GM20000 (cell line): ENCODE measurements at places on chromosomes 7 and 10.

- no peak for DNase-seq
Measured at GRCh38 chr10:3180355-3181025, 7.9 kb upstream of the PITRM1 start.

GRCh38 chr7:2522780-2523433, 3.3 kb downstream of the LFNG start:
- DNase-seq: no peak

GRCh38 chr7:25559581-25560367, 331.5 kb upstream of the NPVF start:
- DNase-seq: no peak

DNA sequence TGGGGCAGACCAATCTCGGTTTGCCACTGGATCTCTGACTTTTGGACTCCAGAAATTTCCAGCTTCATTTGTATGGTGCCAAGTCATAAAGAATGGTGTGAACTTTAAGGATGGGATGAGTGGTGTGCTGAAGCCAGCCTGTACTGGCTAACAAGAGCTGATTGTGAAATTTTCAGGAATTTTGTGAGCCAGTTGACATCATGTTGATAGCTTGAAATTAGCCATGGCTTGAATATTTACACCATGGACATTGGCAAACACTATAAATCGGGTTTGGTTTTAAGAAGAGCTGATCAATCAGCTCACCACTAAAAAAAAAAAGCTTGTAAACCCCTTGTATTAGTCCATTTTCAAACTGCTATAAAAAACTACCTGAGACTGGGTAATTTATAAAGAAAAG, 14.1 kb upstream of the MYH16 start:
- DNase-seq: no peak

GRCh38 chr10:103168438-103168837, 24.6 kb downstream of the NT5C2 start:
- no peak for DNase-seq

DNA sequence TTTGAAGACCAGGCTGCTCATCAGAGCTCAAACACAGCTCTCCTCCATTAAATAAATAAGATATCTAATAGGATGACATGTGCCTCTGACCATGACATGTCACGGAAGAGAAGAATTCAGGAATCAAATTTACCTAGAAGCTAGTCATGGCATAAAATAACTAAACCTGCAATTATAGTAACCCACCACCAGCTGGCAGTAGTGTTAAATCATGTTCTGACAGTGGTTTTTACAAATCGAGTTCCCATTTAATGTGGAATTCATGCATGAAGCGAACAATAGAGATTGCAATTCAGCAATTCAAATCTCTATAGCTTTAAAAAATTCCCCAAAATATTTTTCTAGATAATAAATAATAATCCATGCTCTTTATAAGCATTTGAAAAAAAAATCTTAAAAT, 74.6 kb upstream of the IKZF1 start:
- DNase-seq: no peak

DNA sequence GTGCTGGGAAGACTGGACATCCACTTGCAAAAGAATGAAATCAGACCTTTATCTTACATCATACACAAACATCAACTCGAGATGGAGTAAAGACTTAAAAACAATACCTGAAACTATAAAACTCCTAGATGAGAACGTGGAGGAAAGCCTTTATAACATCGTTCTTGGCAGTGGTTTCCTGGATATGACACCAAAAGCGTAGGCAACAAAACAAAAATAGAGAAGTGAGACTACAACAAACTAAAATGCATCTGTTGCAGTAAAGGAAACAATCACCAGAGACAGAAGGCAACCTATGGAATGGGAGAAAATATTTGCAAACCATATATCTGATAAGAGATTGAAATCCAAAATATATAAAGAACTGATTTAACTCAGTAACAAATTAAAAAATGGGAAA, 33.3 kb downstream of the CC2D2B start:
- DNase-seq: no peak

DNA sequence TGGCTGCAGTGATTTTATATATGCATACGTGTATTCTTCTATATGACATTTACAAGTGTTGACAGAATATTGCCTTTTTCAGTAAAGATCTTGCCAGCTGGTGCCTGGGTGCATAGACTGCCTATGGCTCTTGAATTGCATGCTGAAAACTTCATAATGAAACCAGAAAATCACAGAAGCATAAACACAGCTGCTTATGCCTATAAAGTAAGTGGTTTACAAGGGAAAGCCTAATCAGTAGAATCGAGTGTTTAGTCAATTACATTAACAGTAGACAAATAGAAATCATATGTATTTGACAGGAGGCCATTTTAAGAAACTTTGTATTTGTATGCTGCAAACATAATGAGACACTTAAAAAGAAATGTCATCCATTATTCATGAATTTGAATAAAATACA, 82.5 kb downstream of the TMEM168 start:
- no peak for DNase-seq

GRCh38 chr10:34607894-34608293, 207.2 kb downstream of the PARD3 start:
- no peak for DNase-seq

- DNase-seq: no peak
Measured at GRCh38 chr7:149468208-149468607, 7.3 kb upstream of the ZNF777 start.

- peak; percentile 82 for DNase-seq
Measured at GRCh38 chr10:114825513-114826253, 4.1 kb downstream of the FHIP2A start.

- DNase-seq: no peak
Measured at GRCh38 chr7:42831006-42831717, 80.7 kb downstream of the C7orf25 start.

GRCh38 chr10:121540732-121541395, 57.4 kb downstream of the FGFR2 start:
- no peak for DNase-seq

DNA sequence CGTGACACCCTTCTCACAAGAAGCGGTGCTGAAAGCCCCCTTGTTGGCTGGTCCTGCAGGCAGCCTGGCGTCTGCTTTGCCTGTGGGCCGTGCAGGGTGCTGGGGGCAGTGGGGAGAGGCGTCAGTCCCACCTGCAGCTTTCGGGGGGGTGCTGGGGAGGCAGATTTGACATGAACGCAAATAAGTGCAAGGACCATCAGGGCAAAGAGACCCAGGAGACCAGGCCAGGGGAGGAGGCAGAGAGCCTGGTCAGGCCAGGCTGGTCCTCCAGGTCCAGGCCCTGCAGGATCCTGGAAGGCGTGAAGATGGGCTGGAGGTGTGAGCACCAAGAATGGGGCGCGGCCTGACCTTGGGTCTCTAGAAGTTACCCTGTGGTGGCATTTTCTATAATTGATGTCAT, 81.6 kb downstream of the MGMT start:
- no peak for DNase-seq

DNA sequence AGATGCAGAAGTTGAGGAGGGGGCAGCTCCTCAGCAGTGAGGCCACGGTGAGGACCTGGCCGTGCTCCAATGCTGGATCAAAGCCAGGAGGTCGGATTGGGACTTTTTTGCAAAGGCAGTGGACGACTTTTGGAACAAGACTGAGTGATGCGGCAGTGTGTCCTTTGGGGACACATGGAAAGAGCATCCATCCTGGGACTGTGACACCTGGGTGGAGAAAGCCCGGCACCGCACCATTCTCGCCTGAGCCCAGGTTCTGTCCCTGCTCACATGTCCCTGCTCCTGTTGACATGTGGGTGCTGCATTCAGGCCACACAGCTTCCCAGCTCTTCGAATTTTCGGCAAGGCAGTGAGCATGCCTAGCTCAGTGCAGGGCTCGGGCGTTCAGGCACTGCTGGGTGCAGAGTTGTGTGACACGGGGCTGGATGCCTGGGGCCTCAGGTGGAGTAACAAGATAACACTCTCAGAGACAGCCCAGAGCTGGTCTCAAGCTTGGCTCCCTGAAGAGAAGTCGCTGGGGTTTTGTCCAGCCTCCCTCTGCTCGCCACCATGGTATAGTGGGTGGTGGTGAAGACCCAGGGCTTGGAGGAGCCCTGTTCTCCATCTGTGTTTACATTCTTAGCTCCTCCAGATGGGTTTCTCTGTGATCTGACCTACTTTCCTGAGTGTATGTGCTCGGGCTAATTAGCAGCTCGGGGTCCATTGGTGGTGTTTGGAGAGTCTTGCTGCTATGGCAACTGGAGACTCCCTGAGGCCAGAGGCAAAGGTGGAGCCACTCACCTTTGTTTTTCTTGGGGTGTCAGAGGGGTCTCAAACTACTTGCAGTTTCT, 111.7 kb upstream of the BTBD16 start:
- no peak for DNase-seq

GRCh38 chr7:32809347-32809746, 82.2 kb downstream of the KBTBD2 start:
- DNase-seq: no peak

GRCh38 chr7:157872447-157872846, 535.6 kb downstream of the DNAJB6 start:
- DNase-seq: no peak

- peak; percentile 55 for DNase-seq
Measured at GRCh38 chr7:69739190-69739589, 140.9 kb downstream of the AUTS2 start.

- no peak for DNase-seq
Measured at GRCh38 chr10:119748871-119749270, 23.0 kb downstream of the INPP5F start.

DNA sequence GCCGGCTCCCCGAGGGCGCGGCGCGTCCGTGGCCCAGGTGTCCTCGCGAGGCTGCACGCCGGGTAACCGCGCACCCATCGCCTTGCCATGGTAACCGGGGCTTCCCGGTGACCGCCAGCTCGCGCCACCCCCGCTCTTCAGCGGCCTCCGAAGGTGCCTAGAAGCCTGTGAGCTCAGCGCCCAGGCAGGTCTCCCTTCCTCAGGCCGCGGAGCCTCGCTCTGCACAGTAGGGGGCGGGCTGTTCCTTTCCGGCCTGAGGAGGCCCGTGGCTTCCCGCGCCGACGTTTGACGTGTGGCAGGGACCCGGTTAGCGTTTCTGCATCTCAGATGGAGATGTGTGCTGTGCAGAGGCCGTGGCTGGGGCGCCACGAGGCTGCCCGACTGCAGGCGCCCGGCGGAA, 117.1 kb downstream of the DYNC2I1 start:
- peak; percentile 60 for DNase-seq

DNA sequence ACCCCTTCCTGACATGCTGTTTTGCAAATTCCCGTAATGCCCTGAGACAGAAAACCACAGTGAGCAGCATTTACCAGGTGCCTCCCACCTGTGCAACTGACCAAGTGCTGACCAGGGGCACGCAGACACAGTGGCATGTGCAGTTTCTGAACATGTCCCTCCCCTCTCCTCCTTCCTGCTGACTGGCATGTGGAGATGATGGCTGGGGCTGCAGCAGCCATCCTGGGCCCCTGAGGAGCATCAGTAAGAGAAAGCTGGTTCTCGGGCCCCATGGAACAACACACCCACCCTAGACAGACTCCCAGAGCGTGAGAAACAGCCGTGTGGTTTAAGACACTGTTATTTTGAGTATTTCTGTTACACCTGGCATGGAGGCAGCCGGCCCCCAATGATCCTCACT, 66.2 kb upstream of the PDGFA start:
- no peak for DNase-seq

GRCh38 chr10:63977329-63977923, 456.2 kb downstream of the REEP3 start:
- DNase-seq: peak; percentile 66

DNA sequence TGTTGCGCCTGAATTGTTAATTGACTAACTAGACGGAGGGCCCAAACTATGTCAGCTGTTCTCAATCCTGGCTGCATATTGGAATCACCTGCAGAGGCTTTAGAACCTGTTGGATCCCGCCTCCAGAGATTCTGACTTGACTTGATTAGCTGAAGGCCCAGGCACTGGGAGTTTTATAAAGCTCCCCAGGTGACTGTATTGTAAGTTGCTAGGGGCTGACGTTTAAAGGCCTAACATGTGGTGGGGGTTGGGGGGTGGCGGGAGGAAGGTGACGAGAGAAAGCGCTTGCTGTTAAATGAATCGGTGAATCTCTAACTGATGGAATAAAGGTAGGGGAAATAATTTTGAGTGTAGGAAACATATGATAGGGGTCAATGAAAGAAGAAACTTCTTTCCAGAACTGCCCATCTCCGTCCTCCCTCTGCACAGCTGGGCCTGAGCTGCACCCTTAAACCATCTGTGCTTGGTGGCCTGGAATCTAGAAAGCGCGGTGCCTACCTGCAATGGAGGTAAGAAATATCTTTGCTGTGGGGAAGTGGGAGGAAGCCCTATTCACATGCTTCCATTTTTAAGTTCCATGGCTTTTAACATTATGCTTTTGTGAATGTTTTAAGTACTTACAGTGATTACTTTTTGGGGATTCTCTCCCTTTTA, 225.0 kb upstream of the FAM3C start:
- DNase-seq: no peak

DNA sequence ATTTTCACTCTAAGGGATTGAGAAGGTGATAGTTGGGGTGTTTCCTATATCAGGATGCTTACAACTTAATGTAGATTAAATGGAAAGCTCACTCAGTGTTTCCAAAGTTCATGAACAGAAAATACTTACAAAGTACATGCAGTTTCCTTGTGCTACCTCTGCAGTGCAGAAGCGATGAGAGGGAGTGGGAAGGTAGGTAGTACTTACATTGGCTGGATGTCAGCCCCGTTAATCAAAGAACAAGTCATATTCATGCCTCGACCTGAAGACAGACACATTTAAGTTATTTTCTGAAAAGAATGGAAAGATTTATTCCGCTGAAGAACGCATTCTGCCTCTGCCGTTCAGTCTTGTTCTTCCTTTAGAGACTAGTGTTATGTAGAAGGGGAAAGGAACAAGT, 93.1 kb downstream of the ZMYND11 start:
- no peak for DNase-seq

DNA sequence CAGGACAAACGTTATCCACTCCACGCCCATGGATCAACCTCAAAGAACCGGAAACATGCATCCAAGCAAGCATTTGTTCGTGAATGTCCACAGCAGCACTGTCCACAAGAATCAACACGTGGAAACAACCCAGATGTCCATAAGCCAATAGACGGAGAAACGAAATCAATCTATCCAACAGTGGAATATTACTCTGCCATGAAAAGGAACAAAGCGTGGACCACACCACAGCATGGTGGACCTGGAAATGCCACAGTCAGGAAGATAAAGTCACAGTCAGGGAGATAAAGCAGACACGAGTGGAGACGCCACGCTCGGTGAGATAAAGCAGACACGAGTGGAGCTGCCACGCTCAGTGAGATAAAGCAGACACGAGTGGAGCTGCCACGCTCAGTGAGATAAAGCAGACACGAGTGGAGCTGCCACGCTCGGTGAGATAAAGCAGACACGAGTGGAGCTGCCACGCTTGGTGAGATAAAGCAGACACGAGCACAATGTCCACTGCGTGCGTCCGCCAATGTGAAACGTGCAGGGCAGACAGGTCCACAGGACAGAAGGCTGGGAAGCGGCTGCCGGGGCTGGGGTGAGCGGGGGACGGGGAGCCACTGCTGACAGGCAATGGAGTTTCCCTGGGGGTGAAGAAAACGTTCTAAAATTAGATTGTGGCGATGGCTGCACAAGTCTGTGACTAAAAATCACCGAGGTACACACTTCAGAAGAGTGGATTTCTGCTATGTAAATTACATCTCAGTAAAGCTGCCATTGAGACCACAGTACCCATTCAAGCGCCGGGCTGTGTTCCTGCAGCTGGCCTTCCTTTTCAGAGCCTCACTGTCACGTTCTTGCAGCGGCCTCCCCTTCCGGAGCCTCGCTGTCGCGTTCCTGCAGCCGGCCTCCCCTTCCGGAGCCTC, 10.6 kb downstream of the GPER1 start:
- no peak for DNase-seq
